ENCODE measurements at places on chromosomes 3 and 15.

- no peak for DNase-seq
Observed at GRCh38 chr3:194532591-194532990, 45.8 kb upstream of the ATP13A3 start.

GRCh38 chr15:52523192-52523591, 5.5 kb downstream of the MYO5A start:
- DNase-seq, result no peak

- DNase-seq, result no peak
Observed at GRCh38 chr3:191328383-191328961, 722 bp upstream of the CCDC50 start.

- peak; percentile 21 for DNase-seq
Observed at GRCh38 chr15:57537072-57537471, 54.6 kb upstream of the MYZAP start.

All from DMS79 (cell line).